ENCODE measurements at places on chromosomes 7 and 10.

DNA sequence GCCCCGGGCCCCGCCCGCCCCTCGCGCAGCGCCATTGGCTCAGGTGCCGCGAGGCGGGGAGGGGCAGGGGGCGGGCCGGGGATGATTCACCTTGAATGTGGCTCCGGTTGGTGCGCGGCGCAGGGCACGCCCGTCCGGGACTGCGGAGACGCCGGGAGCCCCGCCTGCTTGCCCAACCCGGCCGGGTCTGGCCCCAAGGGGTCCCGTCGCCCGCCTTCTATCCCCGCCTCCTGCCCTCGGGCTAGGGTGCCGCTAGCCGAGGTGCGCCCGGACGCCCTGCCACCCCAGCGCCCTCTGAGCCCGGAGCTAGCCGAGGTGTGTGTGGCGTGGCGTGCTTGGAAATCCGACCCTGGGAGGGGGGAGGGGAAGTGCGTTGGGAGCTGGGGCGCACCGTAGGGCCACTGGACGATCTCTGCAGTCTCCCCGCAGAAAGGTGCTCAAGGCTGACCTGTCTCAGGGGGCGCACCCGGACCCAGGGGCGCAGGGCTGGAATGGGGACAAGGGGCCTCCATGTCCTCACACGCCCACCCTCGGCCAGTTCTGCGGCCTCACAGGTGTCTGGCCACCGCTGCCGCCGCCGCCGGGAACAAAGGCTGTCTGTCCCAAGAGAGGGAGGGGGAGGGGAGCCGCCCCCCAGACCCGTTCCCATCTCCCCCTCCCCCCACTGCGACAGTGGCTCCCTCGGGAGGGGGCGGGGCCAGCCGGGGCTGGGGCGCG is 168.9 kb downstream of the NRF1 start:
- ATAC-seq: peak; percentile 84

DNA sequence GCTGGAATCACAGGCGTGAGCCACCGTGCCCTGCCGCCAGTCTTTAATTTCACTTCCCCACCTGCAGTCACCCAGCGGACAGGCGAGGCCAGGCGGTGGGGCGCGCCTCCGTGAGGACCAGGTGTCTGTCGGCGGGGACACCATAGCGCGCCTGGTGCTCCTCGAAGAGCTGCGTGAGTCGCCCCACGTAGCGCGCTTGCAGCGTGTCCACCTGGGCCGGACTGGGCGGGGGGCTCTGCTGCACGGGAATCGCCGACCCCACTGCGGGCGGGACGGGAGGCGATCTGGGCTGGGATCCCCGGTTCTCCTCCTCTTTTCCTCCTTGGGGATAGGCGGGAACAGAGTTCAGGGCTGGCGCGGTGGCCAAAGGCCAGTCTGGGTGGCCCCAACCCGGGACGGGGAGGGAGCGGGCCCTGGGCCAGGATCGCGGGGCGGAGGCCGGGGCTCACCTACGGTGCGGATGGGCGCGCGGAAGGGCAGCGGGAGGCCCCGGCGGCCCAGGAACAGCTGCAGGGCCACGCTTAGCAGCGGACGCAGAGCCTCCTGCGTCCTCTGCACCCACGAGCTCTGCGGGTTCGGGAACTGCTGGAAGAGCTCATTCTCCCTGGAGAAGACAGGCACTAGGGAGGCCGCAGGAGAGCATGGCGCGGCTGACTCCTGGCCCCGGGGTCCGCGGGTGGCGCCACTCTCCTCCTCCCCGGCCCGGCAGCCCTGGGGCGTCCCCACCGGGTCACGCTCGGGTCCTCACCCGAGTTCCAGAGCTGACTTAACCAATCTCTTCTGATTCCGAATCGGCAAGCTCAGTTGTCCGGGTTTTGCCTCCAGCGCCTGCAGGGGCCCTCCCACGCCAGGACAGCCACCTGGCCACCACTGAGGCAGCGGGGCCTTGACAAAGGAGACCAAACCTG is 1.1 kb upstream of the MOGAT3 start:
- ATAC-seq: no peak

DNA sequence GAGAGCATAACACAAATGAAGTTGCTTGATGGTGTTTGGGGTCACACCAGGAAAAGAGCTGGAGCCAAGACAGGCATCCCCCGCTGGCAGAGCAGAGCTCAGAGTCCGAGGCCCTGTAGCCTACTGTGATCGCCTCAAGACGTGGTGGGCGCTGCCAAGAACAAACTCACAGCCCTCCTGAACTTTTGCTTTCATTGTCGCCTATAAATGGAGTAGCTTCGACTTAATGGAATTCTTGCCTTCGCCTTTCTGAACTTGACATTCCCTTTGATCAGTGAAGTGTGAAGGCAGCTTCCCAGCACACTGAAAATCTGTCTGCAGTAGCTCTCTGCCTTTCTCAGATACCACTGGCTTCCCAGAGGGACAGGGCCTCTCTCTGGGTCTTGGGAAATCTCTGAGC is 21.3 kb downstream of the CPXM2 start:
- no peak for ATAC-seq

- no peak for ATAC-seq
Measured at GRCh38 chr7:42144604-42145003, 92.4 kb downstream of the GLI3 start.

- ATAC-seq: no peak
Measured at GRCh38 chr10:102121739-102122372, 1.7 kb upstream of the LDB1 start.

GRCh38 chr7:8582728-8583127 is 149.3 kb downstream of the NXPH1 start:
- no peak for ATAC-seq

GRCh38 chr10:123906296-123906695 is 14.7 kb upstream of the CPXM2 start:
- ATAC-seq: no peak

- ATAC-seq: no peak
Measured at GRCh38 chr7:47685712-47686376, 103.9 kb upstream of the TNS3 start.

- ATAC-seq: no peak
Measured at GRCh38 chr7:134639683-134640279, 6.9 kb upstream of the BPGM start.

GRCh38 chr7:24652251-24652939 is 79.1 kb downstream of the PALS2 start:
- ATAC-seq: no peak

DNA sequence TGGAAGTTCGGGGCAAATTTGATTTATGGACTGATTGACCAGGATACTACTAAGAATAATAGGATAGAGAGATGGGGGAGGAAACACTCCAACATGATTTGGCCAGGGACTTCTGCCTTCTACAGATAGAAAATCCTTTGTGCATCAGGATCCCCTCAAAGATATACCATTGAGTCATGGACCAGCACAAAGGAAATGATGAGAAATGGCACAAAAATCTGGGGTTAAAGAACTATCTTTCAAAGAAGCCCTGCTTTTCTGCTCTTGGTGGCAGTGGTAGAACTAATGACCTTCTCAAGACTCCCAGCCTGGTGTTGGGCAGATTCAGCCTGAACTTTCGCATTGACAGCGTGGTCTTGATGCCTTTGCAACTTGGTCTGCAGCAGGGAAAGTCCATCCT is 27.6 kb upstream of the LAMB1 start:
- ATAC-seq: no peak

DNA sequence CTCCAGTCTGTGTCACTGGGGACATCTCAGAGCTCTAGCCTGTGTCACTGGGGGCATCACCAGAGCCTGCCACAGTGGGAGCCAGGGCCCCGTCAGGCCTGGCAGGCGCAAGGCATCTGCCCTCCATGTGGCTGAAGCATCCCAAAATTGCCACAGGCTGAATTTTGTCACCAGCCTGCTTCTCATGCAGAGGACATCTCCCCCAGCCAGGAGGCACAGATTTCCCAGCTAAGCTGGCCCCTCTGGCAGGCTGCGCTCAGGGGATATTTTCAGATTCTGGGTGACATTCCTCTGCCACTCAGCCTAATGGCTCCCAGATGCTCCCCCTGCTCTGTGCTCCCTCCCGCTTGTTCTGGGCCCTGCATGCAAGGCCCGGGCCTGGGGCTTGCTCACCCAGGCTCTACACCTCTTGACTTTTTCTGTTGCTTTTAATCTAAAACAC is 64.6 kb downstream of the COL13A1 start:
- ATAC-seq: no peak

- no peak for ATAC-seq
Measured at GRCh38 chr7:126495001-126495400, 757.7 kb downstream of the GRM8 start.

DNA sequence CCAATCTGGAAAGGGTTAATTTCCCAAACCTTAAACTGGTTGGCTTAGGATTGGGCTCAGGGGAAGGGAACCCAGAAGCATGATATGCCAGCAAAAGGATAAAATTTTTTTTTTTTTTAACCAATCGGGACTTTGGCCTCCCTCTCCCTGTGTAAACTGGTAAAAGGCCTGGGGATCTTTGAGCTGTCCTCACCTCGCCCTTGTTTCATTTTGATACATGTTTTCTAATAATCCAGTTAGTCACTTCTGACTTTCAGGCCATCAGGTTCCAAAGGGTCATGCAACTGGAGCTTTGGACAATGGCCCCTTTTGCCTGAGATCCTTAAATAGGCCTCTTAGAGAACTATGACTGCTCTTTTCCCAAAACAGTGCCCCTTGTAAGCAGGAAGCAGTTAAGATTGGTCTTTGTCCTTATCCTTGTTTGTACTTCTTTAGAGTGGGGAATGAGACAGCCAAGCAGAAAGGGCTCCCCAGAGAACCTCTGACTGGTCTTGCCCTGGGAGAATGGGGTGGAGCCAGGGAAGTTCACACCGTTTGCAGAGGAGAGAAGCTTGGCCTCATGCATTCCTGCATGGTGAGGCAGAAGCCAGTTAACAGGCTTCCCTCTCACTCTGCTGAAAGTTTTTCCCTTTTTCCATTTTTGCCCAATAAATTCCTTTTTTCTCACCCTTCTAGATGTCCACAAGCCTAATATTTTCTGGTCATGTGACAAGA is 424.2 kb upstream of the CNTNAP2 start:
- no peak for ATAC-seq

- peak; percentile 66 for ATAC-seq
Measured at GRCh38 chr10:26407406-26407969, 30.7 kb upstream of the APBB1IP start.

DNA sequence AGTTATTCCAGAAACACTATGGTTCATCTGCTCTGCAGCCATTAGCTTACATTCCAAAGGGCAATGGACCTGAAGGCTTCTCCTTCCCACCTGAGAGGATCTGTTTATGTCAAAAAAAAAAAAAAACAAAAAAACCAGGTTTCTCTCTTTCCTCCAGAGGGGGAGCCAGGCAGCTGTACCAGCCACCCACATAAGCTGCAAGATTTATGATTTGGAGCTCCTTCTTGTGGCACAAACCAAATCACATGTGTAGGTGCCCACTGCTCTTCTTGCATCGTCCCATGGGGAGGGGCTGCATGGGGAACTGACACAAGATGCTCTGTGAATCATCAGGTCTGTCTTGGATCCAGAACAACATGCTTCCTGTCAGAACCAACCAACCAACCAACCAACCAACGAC is 231.6 kb upstream of the IGFBP3 start:
- ATAC-seq: no peak

DNA sequence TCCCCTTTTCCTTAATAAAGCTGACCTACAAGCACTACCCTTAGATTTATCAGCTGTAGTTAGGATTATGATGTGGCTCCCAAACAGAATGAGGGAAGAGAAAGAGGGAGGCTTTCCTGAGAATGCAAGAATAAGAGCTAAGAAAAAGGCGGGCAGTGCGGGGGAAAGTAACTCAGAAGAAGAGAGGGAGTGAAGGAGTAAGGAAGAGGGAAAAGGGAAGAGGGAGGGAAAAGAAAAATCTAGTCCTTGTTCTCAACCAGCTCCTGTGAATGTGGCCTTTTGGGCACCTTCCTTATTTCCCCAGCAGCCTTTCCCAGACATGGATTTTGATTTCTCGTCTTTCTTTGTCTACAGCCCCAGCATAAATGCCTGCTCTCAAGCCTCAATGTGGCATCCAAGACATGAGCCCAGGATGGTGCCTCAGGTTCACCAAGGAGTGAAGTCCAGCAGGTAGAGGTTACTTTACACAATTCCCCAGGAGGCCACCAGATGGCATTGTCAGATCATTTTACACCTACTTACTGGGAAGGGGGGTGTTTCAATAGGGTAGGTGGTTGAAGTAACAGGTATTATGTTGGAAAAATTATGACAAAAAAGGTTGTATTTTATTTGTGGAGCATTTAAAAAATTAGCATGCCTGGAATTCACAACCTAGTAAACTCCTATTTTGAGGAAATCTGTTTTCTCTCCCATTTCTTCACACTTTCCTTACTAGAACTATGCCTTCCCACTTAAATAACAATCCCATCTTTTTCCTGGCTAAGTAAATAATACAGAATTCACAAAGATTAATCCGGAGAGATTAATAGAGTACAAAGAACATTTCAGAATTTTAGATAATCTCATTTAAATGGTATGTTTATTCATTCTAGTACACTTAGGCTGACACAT is 106.5 kb downstream of the HTR7 start:
- no peak for ATAC-seq

GRCh38 chr7:47622946-47623640 is 41.2 kb upstream of the TNS3 start:
- no peak for ATAC-seq

- no peak for ATAC-seq
Measured at GRCh38 chr7:141220263-141220880, 146.5 kb downstream of the TMEM178B start.

GRCh38 chr10:47042199-47042473 is 130.9 kb downstream of the PTPN20 start:
- no peak for ATAC-seq

DNA sequence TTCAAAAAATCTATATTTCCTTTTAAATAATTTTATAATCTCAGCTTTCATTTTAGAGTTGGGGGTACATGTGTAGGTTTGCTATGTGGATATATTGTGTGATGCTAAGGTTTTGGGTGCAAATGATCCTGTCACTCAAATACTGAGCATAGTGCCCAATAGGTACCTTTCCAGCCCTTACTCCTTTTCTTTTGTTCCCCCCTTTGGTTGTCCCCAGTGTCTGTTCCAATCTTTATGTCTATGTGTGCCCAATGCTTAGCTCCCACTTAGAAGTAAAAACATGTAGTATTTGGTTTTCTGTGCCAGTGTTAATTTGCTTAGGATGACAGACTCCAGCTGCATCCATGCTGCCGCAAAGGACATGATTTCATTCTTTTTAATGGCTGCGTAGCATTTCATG is 103.6 kb downstream of the ZEB1 start:
- no peak for ATAC-seq

- ATAC-seq: no peak
Measured at GRCh38 chr10:114647545-114648138, 10.4 kb downstream of the ABLIM1 start.
